ENCODE measurements at places on chromosomes 3 and 15. TPM values are rescaled to one million over a fixed set of nuclear protein-coding genes. Genes with fewer than 3 reads are reported as not detected.

GRCh38 chr3:108152274-108152673, 61.4 kb upstream of the CD47 start:
- DNase-seq: no peak

- DNase-seq: no peak
Measured at GRCh38 chr15:71098920-71099319, 16.4 kb upstream of the THSD4 start.

- DNase-seq: no peak
Measured at GRCh38 chr3:76442374-76442915, 597.5 kb upstream of the ROBO2 start.

GRCh38 chr3:24220859-24221657, 273.6 kb downstream of the THRB start:
- peak; percentile 94 for DNase-seq

DNA sequence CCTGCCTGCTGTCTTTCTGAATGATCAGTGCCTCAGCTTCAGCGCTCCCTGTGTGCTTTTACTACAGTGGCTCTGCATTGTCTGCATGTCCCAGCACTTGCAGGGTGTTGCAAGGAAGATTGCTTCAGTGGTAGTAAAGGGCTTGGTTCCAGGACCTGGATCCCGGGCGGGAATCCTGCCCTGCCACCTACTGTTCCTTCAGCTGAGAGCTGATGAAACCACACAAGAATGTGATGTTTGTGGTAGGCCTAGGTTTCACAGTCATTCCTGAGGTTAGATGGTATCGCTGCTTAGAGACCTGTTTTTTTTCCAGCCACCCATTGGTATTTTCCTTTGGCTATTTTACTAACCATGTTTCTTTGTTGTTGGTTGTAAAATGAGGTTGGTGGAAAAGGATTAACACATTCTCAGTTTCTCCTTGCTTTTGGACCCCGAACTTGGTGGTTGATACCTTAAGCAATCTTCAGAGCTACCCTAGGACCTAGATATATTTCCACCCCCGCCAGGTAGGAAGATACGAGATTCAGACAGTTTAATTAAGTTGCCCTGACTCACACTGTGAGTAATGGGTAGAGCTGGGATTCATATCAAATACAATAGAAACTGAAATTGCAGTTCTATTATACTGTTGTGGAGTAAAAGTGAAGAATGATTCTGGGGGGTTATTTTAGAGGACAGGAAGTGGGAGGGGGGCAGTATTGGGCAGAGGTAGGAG, 11.4 kb downstream of the GPR87 start:
- DNase-seq: peak; percentile 100

Gene UBA5
- 63.4 TPM for total RNA-seq

Gene SLC22A13
- total RNA-seq: not detected

Gene RPS27L
- total RNA-seq: 366 TPM
